ENCODE measurements at places on chromosomes 13 and 19.

DNA sequence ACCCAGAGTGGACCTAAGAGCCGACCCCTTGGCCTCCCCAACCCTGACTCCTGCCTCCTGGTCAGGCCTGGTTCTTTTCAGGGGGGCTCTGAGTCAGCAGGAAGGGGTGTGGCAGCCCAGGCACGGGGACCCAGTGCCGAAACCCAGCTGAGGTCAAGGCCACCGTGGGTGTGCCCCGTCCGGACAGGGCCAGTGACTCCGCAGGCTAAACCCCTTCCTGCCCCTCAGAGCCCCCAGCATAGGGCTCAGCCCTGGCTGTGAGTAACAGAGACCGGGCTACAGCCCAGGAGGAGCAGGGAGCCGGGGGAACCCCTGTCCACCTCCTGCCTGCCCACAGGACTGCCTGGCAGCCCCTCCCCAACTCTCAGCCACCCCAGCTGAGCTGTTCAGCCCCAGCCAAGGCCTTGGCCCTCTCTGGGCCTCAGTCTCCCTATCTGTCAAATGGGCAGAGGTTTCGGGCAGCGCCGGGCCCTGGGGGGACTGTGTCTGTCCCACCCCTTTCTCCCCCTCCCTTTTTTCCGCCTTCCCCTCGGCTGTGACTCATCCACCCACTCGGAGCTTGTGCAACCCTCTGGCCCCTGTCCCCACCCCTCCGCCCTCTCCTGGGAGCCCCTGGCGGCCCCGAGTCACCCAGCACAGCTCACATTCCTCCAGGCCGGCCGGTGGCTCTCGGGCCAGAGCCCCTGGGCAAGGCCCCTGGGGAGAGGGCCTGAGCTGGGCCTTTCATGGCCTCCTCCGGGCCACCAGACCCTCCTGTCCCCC is 8.6 kb downstream of the ZBTB7A start:
- DNase-seq, result peak; percentile 97

GRCh38 chr19:41796362-41796761 is at the start of gene CEACAM3:
TSS of gene CEACAM3 (plus strand) at chr19:41796587. CDS start at chr19:41796678, 91 bp downstream.
- DNase-seq, result no peak

DNA sequence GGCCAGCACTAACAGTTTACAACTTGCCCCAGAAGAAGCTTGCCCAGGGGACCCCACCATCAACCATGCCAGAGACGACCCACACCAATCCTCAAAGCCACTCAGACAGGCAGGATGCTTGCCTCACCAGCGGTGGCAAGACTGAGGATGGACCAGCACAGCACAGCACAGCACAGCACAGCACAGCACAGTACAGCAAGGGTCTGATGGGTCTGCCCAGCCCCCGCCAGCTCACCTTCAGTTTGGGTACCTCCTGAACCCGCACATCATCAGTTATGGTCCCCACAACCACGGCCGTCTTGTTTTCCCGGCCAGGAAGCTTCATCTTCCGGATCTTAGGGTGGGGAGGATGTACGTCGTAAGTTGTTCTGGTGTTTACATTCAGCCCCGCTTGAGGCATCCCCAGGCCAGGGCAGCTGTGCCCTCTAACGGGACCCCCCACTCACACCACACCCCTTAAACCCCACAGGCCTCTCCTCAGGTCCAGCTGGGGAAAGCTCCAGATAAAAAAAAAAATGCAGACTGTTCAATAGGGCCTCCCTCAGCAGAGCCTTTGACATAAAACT is 1.7 kb upstream of the FAM83E start:
- DNase-seq, result no peak

DNA sequence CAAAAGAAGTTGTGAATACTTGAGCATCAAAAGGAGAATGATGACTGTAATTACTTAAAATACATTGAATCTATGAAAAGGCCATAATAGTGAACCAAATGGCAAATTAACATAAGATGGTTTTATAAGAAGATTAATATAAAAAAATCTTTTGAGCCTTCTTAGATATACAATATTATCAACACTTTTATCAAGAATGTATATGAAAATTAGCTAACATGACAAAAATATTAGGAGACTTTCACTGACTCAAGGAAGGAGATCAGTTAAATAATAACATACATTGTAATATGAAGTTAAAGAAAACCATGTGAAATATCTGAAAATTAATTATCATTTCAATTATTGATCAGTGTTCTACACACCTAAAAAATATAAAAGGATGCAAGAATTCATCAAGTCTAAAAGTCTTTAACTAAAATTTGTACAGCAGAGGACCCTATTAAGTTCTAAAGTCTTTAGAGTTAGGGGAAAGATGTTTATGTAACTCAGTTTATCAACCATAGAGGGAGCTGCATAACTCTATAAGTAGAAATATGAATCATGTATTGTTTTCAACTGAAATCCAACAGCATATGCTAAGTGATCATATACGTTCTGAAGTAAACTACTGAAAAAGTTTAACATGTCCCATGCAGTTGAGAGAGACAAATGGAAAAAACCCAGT is 756.1 kb upstream of the MIR17HG start:
- DNase-seq, result no peak

DNA sequence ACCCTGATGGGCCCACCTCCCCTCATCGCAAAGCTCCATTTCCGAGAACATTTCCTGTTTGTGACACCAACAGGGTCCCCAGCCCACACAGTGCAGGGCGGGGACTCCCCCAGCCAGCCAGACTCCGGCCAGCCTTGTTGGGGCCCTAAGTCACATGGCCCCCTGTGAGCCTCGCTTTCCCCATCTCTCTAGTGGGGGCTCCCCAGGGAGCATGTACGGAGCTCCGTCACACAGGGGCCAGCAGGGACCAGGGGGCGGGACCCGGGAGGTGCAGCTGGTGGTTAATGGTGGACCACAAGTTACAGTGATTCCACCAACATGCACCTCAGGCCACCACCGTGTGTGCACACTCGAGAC is 1.7 kb downstream of the TBXA2R start:
- DNase-seq, result peak; percentile 29

DNA sequence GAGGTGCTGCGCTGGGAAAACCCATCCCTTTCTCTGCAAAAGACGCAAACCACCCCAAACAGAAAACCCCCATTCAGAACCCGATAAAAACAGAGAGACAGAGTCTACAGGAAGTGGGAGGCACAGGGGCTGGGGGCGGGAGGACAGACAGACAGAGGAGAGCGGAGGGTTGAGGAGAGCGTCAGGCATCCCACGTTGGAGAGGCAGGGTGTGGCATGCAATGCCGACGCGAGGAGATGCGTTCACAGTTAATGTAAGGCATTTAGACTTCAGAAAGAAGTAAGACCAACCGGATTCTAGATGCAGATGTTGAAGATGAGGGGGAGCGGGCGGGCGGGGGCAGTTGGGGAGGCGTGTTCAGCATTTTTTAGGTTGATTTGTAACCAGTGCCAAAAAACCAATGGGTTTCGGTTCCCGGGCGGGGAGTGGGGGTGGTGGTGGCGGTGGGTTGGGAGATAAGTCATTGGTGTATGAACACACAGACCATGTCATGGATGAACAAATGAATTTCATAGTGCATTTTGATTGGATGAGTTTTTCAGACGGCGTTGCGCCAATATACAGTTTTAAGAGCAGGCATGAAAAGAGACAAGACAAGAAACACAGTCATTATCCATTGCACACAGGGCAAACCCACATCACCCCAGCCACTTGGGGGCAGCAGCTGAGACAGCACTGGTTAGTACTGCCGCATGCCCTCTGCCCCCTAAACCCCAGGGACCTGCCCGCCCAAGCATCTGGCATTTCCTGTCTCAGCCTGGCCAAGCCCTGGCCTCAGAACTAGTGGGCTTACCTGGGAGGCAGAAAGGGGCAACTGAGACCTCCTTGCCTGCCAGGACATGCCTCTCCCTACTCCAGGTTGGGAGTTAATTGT is 91.3 kb downstream of the IER2 start:
- no peak for DNase-seq

GRCh38 chr13:110824702-110825300 is 90.1 kb downstream of the ANKRD10 start:
- no peak for DNase-seq

GRCh38 chr13:32248801-32249200 is 66.4 kb downstream of the ZAR1L start:
- DNase-seq, result no peak

DNA sequence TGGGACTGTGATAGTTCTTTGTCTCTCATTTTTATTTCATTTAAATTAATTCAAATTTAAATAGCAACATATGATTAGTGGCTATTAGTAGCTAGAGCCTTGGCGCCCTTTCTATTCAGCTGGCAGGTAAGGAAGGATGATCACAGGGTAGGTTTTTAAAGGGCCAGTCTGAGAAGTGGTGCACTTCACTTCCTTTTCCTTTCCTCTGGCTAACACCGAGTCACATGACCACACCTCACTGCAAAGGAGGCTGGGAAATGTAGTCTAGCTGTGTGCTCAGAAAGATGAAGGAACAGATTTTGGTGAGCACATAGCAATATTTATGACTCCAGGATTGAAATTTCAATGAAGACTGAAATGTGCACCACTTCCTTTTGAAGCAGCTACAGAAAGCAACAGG is 128.7 kb downstream of the TSHZ3 start:
- peak; percentile 7 for DNase-seq

GRCh38 chr19:32130332-32130731 is 215.1 kb upstream of the ZNF507 start:
- no peak for DNase-seq

GRCh38 chr19:3268326-3268725 is 43.9 kb downstream of the CELF5 start:
- no peak for DNase-seq

DNA sequence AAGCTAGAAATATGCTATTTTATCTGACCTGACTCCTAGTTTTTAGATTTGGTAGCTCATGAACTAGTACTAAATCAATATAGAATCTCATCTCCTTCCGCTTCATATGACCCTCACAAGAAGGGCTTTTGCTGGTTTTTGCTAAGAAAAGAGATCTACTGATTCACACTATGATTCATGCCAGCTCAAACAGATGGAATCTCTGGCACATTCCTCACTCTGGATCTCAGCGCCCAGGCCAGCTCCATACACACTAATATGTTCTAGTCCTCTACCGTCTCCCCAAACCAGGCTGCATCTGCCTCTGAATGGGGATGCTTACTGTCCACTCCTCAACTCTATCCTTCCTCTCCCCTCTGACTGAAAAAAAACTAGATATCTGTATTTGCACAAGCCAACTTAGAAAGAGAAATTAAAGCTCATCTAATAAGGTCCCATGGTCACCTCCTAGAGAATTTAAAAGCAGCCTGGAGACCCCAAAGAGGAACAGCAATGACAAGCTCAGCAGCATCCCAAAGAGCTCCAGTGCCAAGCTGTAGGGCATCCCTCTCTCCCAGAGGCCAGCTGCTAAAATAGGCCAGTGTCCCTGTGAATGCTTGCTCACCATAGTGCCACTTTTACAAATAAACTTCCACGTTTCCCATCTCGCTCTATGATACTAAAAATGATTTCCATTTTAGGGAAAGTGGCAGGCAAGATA is 74.9 kb downstream of the LHFPL6 start:
- no peak for DNase-seq

DNA sequence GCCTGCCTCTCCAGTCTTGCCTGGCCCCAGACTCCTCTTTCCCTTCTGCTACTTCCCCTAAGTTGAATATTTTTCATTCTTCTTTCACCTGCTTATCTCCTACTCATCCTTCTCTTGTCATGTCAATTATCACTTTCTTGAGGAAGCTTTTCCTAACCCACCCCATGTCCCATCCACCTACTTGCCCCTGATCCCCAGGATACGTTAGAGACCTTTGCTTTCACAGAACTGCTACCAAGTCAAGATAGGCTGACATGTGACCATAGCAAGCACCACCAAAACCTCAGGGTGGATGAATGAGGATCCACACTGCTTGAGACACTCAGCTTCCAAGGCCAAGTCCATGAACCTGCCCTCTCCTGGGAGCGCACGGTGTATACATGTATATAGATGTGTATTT is 131.5 kb downstream of the DNAJC15 start:
- DNase-seq, result no peak
